ENCODE measurements at places on chromosomes 13 and 19.

GRCh38 chr19:36136964-36137686, 2.7 kb upstream of the CAPNS1 start:
- no peak for DNase-seq

DNA sequence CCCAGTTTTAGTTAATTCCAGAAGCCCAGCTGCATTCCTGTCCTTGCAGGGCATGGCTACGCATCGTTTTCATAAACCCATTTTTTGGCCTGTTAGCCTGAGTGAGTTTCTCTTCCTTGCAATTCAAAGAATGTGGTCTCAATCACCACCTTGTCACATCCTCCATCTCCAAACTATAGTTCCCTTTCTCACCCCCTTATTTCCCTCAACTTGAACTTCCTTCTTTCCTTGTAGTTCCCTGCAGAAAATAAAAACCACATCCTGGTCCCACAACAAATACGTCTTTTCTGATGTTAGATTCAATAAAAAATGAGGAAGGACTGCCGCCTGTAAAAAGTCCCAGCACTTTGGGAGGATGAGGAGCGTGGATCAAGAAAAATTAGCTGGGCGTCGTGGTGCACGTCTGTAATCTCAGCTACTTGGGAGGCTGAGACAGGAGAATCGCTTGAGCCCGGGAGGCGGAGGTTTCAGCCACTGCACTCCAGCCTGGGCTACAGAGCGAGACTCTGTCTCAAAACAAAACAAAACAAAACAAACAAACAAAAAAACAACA, 13.2 kb downstream of the ADGRE3 start:
- no peak for DNase-seq

- no peak for DNase-seq
These were observed 3.1 kb downstream of the BCAT2 start for GRCh38 chr19:48807590-48808308.

- DNase-seq, result no peak
These were observed 6.7 kb downstream of the SOHLH2 start for GRCh38 chr13:36207672-36208071.

- no peak for DNase-seq
These were observed 2.5 kb downstream of the MAP1S start for GRCh38 chr19:17721821-17722220.

- no peak for DNase-seq
These were observed 13.8 kb downstream of the BIVM start for GRCh38 chr13:102812611-102813287.

- DNase-seq, result no peak
These were observed 3.4 kb upstream of the TMED1 start for GRCh38 chr19:10839114-10840050.

DNA sequence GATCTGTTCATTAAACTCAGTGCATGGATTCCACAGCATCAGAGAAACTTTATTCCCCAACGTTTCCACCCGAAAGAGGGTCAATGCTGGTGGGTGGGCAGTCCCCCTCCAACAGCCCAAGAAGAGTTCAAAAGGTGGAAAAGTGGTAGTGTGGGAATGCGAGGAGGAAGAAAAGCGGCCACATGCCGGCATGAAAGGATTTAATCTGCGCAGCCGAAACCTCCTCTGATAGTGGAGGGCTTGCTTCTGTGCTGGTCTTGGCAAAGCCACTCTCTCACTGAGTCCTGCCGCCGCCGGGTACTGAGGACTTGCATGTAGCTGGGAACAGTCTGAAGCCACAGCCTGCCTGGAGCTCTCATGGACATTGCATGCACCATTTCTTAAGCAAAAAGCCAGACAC, 136.2 kb upstream of the ZNF536 start:
- DNase-seq, result no peak

GRCh38 chr13:98216711-98217285, 39.7 kb upstream of the RNF113B start:
- DNase-seq, result no peak

GRCh38 chr19:46654621-46655152, 6.3 kb downstream of the DACT3 start:
- no peak for DNase-seq

- DNase-seq, result no peak
These were observed at the start of gene TMEM145 for GRCh38 chr19:42313096-42313839. Gene TMEM145 (plus strand): TSS chr19:42313309. CDS start chr19:42313377, 68 bp downstream.

DNA sequence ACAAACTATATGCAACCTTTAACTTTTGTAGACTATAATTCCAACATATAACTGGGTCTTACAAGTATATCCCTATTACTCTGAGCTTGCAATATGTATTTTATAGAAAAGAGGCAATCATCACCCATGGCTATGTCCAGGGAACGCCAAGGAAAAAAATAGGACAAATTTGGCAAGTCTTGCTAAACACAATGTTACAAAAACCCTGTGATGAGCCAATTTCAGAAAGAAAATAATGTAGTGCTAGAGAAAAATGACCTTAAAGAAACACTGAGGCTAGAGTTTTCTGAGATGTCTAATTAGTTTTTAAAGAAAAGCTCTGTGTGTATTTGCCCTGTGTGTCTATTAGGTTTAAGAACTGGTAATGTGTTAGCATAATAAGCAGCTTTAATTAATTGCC, 68.0 kb upstream of the FREM2 start:
- DNase-seq, result no peak

- no peak for DNase-seq
These were observed 12.3 kb upstream of the MCF2L start for GRCh38 chr13:112956571-112957294.

DNA sequence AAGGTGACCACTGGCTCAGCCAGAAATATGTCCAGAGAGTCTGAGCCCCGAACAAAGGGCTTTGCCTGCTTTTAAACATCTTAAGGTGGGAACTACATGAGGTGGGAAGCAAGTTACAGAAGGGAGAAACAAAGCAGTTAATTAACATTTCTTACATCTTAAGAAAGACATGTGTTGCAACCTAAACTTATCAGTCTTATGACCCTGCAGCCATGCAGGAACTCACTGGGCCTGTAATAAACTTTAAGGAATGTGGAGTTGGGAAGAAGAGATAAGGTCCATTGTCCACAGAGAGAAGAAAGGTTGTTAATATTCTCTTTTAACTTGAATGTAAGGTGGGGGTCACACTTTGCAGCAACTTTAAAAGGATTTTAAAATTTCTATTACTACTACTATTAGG, 46.8 kb upstream of the CYP2A7 start:
- DNase-seq, result no peak

DNA sequence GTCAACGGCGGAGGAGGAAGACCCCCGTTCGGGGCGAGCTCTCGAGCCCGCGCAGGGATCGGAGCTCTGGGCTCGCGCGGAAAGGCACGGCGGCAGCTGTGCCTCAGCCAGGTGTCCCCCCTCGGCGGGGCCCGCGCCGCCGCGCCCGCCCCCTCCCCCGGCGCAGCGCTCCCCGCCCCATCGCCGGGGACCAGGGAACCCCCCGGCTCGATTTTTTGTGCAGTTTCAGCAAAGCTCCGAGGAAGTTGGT, 110.0 kb downstream of the KCNRG start:
- no peak for DNase-seq

GRCh38 chr19:17304386-17305215, 1.1 kb upstream of the MRPL34 start:
- DNase-seq, result no peak

GRCh38 chr13:23025864-23026608, 154.7 kb upstream of the SGCG start:
- no peak for DNase-seq

GRCh38 chr19:29092712-29093552, 120.0 kb downstream of the UQCRFS1 start:
- DNase-seq, result no peak

DNA sequence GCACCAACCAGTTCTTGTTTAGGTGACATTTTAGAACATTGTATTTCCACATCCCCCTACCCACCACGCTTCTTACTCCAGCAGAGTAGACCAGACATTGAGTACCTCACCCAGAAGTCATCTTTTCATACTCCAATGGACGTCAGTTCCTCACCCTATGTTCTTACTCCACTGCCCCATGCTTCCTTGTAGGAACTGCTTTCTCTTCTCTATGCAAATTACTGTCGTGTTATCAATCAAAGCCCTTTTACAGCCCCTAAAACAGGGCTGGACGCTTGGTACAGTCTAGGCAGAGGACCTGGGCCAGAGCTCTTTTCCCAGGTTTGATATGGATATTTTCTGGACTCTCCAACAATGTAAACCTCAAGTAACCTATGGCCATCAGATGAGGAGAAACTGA, 58.2 kb downstream of the USP12 start:
- DNase-seq, result no peak
